ENCODE measurements at places on chromosomes 5 and 9. TPM values are rescaled to one million over a fixed set of nuclear protein-coding genes. Genes with fewer than 3 reads are reported as not detected.

GRCh38 chr5:57298985-57299491 is 125.2 kb downstream of the GPBP1 start:
- peak; percentile 72 for DNase-seq

- DNase-seq = no peak
Observed at GRCh38 chr5:45411971-45412612, 284.1 kb downstream of the HCN1 start.

Gene SPATA31A5
- not detected for total RNA-seq

Gene ELP1
- total RNA-seq = 37.9 TPM

DNA sequence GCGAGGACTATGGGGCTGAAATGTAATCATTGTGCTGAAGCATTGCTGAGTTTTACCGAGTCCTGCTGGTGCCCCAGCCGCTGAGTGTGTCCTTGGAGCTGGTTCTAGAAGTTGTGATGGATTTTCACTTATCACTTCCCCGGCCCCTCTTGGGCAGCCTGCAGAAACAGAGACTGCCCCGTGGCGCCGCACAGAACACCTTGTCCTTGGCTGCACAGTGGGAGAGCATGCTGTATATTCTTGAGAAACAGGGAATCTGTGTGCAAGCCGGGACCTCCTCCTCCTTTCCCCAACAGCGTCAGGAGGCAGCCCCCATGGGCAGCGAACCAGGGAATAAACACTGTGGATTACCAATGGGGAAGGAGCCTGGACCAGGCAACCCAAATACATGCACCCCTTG is 90.6 kb upstream of the RUFY1 start:
- DNase-seq = no peak

DNA sequence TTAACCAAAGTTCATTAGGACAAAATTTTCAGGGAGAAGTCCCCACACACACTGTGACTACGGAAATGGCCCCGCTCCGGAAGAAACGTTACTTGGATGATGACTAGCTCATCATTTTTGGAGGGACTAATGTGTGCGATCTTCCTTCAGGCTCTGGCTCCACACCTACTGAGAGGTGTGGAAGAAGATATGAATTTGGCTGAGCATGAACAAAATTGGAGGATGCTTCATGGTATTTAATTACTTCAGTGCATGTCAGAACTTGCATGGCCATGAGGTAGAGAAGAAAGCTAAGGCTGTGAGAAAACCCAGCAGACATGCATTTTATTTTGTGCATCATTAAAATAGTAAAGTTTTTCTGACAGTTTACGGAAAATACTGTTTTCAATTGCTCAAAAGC is 202.1 kb upstream of the TLE4 start:
- peak; percentile 29 for DNase-seq

Gene CNTRL
- total RNA-seq = 5.0 TPM

- no peak for DNase-seq
Observed at GRCh38 chr5:73625372-73625943, 538 bp upstream of the ARHGEF28 start.

GRCh38 chr5:5586721-5587120 is 164.2 kb downstream of the ICE1 start:
- no peak for DNase-seq

Gene HEMGN
- not detected for total RNA-seq

Gene ZNF454
- 0.26 TPM for total RNA-seq

Gene NSG2
- total RNA-seq = not detected

DNA sequence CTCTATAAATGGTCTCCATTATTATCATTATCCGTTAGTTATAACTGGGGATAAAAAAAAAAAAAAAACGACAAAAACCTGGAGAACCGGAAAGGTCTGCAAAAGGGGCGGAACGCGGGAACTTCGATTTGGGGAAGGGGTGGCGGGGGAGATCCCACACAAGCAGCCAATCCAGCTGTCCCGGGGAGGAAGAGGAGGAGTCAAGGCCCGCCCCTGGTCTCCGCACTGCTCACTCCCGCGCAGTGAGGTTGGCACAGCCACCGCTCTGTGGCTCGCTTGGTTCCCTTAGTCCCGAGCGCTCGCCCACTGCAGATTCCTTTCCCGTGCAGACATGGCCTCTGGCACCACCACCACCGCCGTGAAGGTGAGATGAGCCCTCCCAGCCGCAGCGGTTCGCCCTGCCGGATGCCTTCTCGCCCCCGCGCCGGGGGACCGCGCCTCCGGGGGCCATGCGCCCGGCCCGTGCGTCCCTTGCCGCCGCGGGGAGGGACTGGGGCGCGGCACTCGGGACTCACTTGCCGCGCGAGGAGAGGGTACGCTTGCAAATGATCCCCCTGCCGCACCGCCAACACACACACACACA is at the start of gene MTAP:
TSS of gene MTAP (plus strand) at position 219 of the 583 bp plus-strand sequence. CDS start at position 332, 113 bp downstream.
- peak; percentile 81 for DNase-seq

Gene OR1L4
- total RNA-seq = not detected

Gene COL15A1
- under 0.01 TPM for total RNA-seq

Gene PCDHGA3
- 0.13 TPM for total RNA-seq

Gene PCDHGA9
- 1.5 TPM for total RNA-seq

Gene TSSK1B
- 0.26 TPM for total RNA-seq

GRCh38 chr5:181221105-181221791 is 1.8 kb upstream of the TRIM41 start:
- DNase-seq = no peak

GRCh38 chr5:176793343-176793699 is 17.0 kb upstream of the UNC5A start:
- peak; percentile 5 for DNase-seq

DNA sequence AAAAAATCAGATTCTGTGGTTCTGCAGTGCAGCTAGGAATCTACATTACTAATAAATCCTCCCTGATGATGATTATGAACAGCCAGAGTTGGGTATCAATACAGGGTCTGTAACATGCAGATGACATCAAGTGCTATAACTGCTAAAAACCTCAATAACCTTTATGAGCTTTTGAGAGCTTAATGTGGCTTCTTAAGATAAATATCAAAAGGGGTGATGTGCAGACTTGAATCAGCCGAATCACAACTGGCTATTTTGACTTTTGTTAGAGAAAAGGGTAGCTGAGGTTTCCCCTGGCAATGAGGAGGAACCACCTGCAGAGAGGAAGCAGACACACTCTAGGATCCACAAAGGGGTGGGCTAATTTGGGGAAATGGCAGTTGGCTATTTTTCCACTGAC is 30.2 kb downstream of the CAPSL start:
- DNase-seq = no peak

DNA sequence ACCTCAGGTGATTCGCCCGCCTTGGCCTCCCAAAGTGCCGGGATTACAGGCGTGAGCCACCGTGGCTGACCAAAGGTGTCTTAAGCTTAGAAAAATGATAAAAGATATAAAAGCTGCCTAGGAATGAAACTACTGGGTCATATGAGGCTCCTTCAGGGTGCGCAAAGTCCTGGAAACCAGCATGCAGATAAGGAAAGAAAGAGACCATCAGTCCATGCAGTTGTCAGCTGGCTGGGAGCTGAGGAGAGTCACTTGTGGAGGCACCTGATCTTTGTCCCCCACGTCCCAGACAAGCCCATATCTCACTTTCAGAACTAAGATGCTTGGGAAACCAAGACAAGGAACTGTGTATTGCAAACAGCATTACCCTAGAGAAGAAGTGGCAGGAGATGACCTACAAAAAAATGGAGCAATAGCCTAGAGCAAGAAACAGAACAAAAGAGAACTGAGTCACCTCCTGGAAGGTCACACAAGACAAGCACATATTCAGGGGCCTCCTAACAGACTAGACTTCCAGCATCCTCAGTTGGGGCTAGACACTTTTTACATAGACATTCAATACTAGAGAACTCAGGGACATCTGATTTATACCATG is 2.8 kb upstream of the CCDC125 start:
- peak; percentile 28 for DNase-seq

Data from bronchial epithelial cell (primary cell).